Hair follicular keratinocyte (primary cell): ENCODE measurements at places on chromosomes 12 and 14. TPM values are rescaled to one million over a fixed set of nuclear protein-coding genes. Genes with fewer than 3 reads are reported as not detected.

Gene MANSC4
- total RNA-seq, result not detected in 2 replicates

Gene ABCD2
- not detected in 2 replicates for total RNA-seq

Gene REM2
- total RNA-seq, result 0.04 and 0.39 TPM in 2 replicates

Gene NTF3
- not detected in 2 replicates for total RNA-seq

Gene MYO1H
- not detected in 2 replicates for total RNA-seq

Gene TSHR
- not detected in 2 replicates for total RNA-seq

Gene MANSC1
- total RNA-seq, result 4.6 and 5.2 TPM in 2 replicates

Gene PRPH
- total RNA-seq, result 0.16 TPM in 1 of 2 replicates, not detected in the other
